Stimulated activated CD4-positive, alpha-beta T cell treated with anti-CD3 and anti-CD28 coated beads, TNF-alpha, amount 100 ng/mL, for 4 hours (primary cell): ENCODE measurements at places on chromosomes 12 and 14.

- DNase-seq = no peak
These were observed 75.3 kb upstream of the OR4E1 start for GRCh38 chr14:21748869-21749303.

DNA sequence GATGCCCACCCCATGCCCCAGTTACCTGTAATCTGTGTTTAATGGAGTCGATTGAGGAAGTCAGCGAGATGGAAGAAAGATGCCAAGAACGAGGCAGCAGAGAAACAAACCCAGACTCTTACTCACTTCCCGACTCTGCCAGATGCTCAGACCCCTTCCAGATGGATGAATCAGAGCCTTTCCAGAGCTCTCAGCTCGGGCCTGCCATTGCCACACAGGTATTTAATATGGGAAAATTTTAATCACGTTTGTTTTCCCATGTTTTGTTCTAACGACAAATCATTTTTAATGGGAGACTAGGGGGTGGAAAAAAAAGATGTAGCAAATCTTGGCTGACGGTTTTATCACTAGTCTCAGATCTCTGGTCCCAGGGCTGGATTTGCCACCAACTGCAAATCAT, 72.5 kb upstream of the SRRM4 start:
- DNase-seq = no peak

DNA sequence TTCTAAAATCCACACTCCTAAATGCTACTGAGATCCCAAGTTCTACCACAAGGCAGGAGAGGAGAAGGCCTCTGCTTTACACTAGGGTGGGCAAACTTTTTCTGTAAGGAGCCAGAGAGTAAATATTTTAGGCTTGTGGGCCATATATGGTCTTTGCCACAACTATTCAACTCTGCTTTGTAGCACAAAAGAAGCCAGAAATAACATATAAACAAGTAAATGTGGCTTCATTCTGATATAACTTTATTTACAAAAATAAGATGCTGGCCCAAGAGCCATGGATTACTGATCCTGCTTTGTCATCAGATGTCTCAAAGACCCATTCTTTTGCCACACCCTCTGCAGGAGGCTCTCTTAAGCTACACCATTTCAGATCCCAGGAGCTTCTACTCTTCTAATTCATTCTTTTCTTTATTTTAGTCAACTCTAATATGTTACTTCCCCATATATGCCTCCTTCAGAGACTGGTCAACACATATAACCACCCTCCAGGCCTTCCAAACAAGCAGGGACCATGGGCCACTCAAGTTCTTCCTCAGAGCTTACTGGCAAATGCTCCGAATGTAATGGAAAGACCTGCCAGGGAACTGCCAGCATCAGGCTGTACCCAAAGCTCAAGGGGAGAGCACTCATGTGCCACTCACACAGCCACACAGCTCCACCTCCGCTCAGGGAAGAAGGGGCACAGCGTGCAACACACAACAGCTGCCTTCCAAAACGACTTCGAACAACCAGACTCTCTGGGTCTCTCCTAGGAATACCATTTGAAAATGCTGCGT, 15.6 kb downstream of the APPL2 start:
- DNase-seq = no peak

DNA sequence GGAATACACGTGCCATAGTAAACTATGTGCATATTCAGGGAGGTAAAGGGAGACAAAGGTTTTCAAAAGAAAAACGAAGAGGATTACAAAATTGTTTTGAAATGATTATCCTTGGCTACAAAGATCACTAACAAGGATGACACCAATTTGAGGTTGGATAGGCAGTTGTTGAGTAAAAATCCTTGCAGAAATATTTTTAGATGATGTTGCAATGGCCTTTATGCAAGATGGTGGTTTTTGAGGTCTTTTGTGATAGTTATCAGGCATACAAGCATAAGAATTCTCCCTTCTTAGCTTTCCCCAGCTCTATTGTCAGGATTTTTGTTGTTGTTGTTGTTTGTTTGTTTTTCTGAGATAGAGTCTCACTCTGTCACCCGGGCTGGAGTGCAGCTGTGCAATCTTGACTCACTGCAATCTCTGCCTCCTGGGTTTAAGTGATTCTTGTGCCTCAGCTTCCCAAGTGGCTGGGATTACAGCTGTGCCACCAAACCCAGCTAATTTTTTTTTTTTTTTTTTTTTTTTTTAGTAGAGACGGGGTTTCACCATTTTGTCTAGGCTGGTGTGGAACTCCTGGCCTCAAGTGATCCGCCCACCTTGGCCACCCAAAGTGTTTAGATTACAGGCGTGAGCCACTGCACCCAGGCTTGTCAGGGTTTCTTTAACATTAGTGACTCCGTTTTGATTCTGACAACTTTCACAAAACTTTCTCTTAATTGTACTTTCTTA, 7.8 kb downstream of the RNASE1 start:
- DNase-seq = no peak

DNA sequence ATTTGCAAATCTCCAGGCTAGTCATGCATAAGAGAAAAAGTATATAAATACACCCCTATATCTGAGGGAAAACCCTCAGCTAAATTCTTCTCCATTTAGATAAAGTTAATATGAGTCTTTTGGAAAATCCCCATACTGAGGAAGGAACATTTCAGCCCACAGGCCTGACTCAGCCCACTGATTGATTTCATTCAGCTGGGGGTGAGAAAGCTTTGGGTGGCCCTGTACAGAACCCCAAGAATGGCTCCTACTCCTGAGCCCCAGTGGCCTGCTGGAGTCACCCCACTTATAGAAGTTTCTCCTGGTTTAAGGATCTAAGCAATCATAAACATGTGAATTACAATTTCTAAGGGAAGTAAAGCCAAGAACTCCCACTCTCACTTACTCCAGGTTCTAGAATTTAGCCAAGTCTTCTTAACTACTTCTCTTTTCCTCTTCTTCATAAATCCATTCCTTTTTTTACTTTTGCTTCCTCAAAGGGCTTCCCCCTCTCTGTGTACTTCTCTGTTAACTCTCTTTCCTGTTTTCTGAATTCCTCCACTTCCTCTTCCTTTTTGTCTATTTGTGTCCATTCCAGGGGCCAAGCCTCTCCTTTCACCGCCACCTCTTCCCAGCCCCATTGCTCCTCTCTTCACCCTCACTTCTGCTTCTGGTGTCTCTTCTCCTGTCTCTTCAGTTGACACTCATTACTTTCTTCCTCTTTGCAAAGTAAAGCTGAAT, 21.0 kb downstream of the RTN1 start:
- DNase-seq = no peak

GRCh38 chr12:113609692-113610469, 138.2 kb upstream of the LHX5 start:
- no peak for DNase-seq

GRCh38 chr12:51672334-51672733, 81.3 kb downstream of the SCN8A start:
- DNase-seq = no peak

DNA sequence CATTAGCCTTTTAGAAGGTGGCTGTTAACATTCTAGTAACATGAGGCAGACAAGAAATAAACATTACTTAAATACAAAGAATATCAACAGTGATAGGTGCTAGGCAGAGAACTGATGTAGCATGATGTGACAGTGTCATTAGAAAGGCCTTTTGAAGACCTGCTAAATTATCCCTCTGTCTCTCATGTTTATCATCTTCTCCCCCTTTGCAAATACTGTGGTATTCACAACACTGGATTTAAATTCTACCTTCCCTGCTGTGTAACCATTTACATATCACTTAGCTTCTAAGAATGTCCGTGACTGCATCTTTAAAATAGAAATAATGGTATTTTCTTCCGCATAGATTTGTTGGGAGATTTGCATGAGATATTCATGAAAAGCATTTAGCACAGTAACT, 74.4 kb upstream of the CLEC14A start:
- DNase-seq = no peak

DNA sequence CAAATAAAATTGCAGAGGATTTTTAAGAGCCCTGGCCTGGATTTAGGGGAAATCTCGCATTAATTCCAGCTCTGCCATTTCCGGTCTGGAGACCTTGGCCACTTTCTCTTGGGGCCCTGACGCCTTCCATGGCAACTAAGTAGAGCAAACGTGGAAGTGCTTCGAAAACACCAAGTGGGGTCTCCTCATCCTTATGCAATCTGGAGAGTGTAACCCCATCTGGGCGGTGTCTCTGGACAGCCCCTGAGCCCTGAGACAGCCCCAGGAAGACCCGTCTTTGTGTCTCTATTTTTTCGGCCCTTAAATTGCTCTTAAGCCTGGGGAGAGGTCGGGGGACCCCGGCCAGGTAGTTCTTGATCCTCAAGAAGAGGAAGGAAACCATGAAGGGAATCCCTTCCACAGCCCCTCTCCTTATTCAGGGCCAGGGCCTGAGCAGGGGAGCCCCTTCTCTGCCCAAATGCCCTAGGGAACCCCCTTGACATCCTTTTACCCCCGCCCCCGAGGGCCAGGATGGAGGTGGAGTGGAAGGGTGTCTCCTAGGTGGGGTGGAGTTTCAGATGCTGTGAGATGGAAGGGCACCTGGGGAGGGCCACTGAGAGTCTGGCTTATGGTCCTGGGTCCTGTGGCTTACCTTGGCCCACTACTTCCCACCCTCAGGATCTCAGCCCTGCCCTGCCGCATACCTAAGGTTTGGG, 17.6 kb upstream of the NR4A1 start:
- no peak for DNase-seq

DNA sequence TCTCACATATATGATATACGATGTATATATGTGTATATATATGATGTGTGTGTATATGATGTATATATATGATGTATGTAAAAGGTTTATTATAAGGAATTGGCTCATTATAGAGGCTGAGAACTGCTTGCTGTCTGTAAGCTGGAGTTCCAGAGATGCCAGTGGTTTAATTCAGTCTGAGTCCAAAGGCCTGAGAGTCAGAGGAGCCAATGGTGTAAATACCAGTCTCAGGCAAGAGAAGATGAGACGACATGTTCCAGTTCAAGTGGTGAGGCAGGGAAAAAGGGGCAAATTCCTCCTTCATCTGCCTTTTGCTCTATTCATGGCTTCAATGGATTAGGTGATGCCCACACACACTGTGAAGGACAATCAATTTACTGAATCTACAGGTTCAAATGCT, 17.1 kb upstream of the STYK1 start:
- DNase-seq = no peak

DNA sequence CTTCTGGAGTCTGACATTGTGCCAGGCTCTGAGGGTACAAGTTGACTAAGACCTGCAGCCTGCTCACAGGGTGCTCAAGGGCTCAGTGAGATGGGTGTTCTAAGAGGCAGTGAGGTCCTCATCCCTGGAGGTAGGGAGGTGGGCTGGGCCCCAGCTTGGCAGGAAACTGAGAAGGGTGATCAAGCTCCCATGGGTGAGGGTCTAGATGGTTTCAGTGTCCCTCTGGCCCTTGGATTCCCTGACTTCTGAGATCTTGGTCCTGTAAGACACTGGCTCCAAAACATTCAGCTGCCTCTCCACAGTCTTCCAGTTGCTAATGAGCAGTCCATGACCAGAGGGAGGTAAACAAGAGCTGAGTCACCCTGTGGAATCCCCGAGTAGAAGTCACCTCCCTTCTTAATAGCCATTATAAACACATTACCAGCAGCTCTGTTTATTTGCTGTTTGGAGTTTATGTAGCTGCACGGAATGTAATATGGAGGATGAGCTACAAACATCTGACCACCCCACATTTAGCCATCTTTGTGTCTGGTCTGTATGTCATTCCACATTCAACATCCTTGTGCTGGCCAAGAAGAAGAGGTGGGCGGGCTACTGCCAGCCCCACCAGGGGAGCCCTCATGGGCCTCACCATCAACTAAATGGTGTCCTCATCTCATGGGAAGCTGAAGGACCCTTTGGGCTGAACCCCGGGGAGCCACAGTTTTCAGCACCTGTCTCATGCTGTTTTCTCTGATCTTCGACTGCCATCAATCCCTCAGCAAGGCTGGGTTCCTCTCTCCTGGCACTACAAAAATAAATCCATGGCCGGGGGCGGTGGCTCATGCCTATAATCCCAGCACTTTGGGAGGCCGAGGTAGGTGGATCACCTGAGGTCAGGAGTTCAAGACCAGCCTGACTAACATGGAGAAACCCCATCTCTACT, 37.2 kb upstream of the BDKRB2 start:
- no peak for DNase-seq

DNA sequence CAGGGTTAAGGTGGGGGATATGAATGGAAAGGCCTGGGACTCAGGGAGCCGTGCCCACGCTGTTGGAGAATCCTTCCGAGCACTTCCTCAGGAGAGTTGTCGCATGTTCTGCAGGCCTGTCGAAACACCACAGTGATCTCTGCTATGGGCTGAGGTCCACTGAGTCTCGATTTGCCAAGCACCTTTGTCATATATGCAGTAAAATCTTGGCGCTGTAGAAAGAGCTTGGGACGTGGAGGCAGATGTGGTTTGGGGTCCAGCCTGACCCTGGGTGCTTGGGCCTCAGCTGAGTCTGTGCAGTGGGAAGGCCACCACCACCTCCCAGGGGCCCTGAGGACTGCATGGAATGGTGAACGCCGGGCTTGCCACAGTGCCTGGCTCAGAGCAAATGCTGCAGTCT, 32.9 kb downstream of the C14orf132 start:
- no peak for DNase-seq

- no peak for DNase-seq
These were observed 37.9 kb downstream of the GCN1 start for GRCh38 chr12:120156315-120157259.

DNA sequence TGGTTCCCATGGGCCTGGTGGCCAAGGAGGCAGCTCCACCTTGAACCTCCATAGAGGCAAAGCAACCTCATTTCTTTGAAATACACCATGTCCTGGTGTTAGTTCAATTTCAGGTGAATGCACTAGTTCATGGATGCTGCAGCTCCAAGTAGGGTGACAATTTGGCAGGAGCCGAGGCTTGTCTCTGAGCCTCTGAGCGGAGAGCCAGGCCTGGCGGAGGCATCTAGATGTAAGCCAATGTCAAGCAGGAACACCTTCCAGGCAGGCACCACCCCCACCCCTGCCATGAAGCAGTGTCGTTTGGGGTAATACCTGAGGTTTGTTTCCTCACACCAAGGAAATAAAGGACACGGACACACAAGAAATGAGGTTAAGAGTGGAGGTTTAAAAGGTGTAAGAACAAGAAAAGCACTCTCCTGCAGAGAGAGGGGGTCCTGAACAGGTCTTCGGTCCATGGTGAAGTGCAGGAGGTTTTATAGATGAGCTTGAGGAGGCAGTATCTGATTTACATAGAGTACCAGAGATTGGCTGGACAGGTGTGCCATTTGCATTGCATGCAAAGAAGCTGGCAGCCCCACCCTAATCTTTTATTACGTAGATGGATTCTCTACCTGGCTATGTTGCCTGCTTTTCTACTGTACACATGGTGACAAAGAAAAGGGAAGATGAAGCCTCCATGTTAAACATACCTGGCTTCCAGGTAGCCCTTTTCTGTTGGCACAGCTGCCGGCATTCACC, 60.3 kb downstream of the RIN3 start:
- DNase-seq = no peak

DNA sequence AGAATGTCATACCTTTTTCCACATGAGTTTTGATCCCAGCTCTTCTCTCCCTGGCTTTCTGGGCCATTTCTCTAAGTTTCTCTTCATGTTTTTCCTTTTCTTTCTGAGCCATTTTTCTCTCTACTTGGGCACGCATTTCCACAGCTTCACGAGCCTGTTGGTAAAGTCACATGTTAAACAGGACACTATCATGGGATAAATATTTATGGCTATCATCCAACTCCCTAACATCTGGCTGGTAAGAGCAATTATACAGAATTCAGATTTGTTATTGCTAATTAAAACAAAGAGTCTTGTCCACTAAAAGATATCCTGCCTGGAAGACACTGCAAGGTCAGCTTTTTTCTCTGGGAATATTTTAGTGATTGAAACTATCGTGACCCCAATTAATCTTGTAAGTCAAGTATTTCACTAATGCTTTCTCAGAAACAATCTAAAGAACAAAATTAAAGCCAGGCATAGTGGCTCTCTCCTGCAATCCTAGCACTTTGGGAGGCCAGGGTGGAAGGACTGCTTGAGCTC, 23.1 kb downstream of the SLIRP start:
- no peak for DNase-seq
